ENCODE measurements at places on chromosomes 6 and 20.

DNA sequence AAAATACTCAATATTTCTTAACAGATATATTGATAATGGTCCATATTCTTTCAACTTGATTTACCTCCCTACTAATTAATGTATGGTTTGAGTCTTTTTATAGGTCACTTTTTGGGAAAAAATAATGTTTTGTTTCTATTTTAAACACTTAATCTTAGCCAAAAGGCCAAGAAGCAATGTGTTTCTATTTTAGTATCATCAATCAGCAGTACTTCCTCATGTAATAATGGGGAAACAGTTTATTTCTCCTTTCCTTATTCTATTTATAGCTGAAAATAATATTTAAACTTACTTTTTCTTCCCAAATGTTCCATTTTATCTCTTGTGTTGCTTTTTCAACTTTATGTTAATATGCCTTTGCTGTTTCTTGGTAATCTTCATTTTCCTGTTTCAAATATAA lies 295.1 kb downstream of the ALDH8A1 start:
- no peak for DNase-seq

DNA sequence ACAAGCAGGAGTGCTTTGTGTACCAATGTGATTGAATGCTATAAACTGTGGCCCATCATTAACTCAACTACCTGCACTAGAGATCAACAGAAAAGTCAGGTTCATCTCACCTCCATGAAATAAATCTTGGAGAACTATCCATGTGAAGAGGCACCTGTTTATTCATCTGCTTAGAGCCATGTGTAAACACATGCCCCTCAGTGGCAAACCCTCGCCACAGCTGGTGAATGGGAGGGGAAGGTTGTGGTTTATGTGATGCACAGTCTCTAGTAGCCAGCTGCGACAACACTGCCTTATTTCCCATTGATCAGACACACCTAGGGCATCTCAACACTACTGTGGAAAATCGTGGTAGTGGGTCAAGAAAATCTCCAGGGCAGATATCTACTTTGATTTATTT lies 640.2 kb downstream of the PTPRT start:
- DNase-seq: no peak

DNA sequence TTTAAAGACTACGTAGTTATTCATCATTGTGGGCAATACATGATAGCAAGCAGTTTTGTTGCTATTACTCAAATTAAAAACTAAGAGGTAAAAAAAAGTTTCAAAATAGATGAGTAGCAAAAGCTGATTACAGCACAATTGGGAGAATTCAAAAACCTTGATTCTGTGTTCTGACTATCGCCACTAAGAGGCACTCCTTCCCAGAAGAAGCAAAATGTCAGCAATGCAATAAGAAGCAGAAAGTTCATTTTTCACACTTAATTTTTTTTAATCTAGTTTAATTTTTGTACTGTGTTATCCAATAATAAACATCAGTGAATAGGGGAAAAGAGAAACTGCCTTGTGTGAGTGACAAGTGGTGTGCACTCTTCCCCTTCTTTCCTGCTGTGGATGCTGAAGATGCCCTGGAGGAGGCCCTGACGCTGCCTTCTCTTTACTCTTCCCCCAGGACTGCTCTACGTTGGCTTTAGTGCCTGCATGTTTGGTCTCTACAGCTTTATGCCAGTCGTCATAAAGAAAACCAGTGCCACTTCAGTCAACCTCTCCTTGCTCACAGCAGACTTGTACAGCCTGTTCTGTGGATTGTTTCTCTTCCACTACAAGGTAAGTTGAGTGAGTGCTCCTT lies 263.2 kb upstream of the PLN start:
- no peak for DNase-seq

DNA sequence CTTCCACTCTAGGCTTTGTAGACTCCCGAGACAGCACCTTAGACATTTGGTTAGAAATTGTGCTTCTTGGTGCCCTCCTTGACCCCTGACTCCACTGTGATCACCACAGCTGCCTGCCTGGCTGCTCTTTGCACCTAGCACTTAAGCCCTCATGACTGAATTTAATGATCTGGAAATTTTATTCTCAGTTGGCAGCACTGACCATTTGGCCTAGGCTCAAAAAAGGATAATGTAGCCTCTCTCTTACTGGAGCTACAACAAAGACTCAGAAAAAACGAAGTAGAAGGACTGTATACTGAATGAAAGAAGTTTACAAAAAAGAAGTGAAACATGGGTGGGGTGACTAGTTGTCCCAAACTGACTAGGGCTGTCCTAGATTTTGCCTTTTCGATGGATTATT lies 11.3 kb upstream of the ABRACL start:
- no peak for DNase-seq

- DNase-seq: no peak
Observed at GRCh38 chr6:151998784-151999183, 191.3 kb downstream of the ESR1 start.

DNA sequence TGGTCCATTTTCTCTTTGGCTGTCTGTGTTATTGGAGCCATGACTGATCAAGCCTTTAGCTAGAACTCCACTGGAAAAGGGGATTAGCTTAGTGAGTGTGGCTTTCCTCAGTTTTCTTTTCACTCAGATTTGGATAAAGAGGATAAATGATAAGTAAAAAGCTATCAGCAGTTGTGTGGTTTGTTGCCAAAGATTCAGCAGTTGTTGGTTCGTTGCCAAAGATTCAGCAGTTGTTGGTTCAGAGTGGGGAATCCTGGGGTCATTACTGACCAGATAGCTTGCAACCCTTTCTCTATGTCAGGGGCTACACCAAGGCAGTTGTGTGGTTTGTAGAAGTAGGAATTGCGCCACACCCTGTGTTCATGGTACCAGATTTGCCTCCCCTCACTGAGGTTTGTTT lies 107.7 kb upstream of the SCP2D1 start:
- no peak for DNase-seq

DNA sequence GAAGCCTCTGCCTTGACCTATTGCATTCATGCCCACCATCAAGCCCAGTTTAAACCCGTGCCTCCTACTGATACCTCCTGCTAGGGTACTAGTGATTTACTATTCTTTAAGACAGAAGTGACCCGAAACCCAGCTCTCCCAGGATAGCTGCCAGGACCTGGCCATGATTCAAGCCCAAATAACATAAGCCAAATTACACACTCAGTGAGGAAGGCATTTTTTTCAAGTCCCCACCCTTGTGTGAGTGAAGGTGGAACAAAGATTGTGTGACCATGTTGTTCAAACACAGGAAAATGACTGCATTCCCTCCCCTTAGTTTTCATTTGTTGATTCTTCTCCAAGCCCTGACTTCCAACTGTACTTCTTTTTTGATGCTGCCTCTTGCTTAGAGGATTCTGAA lies 3.7 kb upstream of the KAT14 start:
- no peak for DNase-seq

DNA sequence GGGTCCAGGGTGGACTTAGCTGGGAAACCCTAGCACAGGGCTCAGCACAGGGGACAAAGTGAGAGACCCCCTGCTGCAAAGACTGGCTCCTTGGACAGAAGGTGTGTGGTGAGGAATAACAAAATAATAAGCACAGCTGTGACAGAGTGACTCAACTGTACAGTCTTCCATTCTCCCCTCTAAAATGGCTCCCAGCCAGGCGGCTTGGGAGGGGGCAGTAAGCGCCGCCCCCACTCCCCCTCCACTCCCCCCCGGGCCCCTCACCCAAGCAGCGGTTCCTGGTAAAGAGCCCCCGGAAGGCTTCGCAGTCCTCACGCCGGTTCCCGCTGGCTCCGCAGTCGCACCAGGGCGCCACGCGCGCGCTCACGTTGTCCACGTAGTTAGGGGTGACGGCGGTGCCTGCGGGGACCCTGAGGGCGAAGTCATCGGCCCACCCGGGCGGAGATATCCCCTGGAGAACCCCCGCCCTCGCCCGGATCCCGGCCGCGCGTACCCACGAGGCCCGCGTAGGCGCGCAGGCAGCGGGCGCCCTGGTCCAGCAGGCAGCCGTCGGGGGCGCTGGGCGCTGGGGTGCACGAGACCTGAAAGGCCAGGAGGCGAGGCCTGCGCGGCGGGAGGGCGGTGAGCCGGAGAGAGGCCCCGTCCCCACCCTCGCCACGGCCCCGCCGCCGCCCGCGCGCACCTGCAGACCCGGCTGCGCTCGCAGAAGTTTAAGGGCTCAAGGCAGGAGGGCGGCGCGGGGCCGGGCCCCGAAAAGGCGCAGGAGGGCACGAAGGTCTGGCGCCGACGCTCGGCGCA lies 2.7 kb downstream of the GFRA4 start:
- DNase-seq: no peak

DNA sequence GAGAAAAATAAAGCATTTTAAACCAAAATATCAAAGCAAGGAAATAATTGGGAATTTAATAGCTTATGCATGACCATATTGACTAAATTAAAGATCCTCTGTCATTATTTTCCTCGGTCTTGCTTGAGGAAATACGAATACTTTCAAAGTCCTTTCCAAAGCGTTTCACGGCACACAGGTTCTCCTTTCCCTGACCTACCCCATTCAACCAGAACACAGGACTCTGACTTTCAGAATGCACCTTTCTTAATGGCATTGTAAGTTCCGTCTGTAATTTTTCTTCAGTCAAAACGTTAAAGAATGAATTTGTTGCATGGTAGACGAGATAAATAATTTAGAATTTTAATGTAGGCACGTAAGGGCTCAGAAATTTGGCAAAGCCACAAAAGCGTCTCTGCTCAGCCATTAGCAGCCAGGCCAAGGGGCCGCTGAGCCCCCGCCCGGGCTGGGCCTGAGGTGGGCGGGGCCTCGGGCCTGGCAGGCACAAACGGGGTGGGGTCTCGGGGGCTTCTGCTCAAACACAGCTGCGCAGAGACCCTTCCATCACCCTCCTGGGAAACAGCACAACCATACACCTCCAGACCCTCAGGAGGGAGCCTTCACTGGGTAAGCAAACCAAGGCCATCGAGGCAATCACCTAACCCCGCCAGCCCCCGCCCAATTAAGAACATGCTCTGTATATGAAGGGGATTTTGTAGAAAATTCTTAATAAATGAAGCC lies 3.4 kb downstream of the NEDD9 start:
- DNase-seq: no peak

DNA sequence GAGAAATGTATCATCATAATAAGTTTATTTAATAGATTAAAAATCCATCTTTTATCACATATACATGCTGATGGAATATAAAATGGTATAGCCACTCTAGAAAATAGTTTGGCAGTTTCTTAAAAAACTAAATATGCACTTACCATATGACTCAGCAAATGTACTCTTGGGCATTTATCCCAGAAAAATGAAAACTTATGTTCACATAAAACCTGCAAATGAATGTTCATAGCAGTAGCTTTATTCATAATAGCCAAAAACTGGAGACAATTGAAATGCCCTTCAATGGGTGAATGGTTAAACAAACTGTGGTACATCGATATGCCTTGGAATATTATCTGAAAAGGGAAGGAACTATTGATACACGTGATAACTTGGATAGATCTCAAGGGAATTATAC lies 6.4 kb upstream of the NCOA7 start:
- no peak for DNase-seq

DNA sequence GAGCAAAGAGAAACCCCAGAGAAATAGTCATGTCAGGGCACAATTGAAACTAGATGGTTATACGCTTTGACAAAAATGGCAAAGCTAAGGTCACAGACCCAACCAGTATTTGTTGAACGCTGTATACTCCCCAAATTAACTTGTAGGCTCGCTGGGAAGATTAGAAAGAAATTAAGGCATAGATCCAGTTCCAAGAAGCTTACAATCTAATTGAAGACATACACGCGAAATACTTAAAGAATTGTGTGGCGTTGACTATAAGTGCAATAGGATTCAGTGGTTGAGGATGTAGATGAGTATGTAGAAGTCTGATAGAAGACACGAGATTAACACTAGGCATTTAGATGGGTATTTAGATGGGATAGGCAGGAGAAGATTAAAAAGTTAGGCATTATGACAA lies 525 bp downstream of the FAM229B start:
- no peak for DNase-seq

- DNase-seq: no peak
Observed at GRCh38 chr20:46494077-46494476, 19.3 kb downstream of the ZNF334 start.

DNA sequence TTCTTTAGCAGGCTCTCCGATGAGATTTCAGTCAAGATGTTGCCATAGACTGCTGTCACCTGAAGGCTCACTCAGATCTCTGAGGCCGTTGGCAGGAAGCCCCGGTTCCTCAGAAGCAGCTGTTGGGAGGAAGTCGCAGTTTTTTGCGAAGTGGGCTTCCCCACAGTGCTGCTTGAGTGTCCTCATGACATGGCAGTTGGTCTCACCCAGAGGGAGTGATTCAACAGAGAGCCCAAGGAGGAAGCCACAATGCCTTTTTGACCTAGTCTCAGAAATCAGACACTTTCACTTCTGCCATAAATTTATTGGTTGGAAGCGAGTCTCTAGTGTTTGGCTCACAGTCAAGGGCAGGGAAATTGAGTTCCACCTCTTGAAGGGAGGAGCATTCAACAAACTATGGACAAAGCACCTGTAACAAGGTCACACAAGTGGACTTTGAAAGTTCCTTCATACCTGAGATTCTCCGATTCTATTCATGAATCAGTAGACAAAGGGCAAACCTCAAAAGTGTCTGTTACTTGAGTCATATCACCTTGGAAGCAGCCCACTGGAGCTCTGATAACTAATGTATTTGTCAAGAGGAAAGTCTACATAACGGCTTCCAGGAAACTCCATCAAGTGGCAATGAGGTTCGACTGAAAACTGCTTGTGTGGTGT lies 208.3 kb downstream of the TASP1 start:
- DNase-seq: no peak

DNA sequence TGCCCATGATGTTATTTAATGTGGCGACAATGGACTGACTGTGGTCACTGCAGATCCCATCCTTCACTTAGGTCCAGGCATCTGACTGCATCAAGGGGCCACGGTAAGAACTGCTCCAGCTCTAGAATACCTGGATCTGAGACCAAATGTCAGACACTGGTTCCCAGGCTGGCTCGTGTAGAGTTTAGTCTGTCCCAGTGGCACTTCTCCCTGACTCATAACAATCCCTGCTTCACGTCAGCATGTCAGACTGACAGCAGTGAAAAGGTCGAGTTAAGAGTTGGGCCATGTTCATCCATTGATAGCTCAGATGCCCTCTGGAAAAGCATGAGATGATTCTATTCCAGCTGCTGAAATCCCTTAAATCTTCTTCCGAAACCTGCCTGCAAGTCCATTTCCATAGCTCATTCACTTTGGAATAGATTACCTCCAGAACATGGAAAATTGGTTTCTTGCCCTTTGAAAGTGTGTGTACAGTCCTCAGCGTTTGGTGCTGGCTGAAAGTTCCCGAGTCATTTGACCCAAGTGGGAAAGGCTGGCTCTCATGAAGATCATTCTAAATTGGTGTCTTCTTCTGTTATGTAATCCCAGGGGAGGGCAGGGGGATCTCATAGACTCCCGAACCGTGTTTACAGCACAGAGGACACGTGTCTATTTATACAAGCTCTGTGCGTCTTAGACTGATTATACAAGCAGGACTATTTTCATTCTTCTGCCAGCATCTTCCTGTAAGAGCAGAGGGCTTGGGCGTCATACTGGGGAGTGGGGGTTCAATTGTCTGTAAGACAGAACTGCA lies 160.8 kb downstream of the ZDHHC14 start:
- no peak for DNase-seq

- DNase-seq: no peak
Observed at GRCh38 chr20:44536175-44536574, 14.3 kb upstream of the SERINC3 start.
